ENCODE measurements at places on chromosomes 4 and X.

DNA sequence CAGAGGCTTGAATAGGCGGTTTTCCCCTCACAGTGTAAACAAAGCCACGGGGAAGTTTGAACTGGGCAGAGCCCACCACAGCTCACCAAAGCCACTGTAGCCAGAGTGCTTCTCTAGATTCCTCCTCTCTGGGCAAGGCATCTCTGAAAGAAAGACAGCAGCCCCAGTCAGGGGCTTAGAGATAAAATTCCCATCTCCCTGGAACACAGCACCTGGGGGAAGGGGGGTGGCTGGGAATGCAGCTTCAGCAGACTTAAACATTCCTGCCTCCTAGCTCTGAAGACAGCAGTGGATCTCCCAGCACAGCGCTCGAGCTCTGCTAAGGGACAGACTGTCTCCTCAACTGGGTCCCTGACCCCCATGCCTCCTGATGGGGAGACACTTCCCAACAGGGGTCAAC, 44.0 kb upstream of the USP38 start:
- DNase-seq = no peak

DNA sequence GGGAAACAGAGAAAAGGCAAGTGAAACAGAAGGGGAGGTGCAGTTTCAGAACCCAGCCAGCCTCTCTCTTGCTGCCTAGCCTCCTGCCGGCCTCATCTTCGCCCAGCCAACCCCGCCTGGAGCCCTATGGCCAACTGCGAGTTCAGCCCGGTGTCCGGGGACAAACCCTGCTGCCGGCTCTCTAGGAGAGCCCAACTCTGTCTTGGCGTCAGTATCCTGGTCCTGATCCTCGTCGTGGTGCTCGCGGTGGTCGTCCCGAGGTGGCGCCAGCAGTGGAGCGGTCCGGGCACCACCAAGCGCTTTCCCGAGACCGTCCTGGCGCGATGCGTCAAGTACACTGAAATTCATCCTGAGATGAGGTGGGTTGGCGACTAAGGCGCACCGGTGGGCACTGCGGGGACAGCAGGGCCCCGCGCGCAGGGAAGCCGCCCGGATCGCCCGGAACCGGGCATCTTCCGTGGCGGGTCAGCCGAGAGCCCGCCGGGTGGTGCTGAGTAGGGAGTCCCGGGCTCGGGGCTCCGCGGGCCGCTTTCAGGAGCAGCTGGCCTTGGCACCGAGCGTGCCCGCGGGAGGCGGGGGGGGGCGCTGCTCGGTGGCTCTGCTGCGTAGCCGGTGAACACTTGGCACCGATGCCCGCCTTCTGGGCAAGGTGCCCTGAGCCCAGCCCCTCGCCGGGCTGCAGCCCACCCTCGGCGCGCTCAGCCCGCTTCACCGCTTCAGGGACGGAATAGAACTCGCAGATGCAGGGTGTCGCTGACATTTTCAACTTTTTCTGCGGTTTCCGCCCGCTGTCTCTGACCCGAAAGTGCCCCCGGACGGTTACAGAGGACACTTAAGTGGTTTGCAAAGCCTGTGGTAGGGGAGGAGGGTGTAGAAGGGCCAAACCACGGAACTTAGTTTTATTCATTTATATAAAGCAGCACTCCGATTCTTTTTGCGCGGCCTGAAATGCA, at the start of gene CD38:
Gene CD38 (plus strand): TSS at position 40 of the 953 bp plus-strand sequence. CDS start 87 bp downstream, at position 127.
- DNase-seq = peak; percentile 58

DNA sequence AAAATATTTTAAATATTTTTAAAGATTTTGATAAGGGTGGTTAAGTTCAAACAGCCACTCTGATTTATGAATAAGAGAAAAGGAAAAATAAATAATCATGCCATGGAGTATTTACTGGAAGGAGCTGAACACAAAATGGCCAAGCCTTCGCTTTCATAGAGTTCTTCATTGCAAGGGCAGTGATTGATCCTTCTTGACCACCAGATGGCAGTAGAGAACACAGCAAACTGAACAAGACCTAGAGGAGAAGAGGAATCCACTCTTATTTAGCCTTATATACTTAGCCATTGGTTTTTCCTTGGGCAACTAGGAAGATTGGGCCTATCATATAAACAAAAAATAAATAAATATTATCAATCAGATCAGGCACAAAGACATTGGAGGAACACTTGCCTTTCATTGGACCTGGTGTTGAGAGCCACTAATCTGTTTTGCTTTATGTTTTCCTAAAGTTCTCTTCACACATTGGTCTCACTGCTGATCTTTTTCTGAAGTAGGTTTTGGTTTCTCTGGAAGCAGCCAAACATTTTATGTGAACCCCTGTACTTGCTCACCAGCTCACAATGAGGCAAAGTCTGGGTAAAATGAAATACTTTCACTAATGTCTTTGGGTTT, 58.1 kb upstream of the PARM1 start:
- DNase-seq = no peak

GRCh38 chrX:4642114-4642513, 928.7 kb upstream of the PRKX start:
- DNase-seq = no peak

- DNase-seq = no peak
Observed at GRCh38 chrX:81259714-81260395, 58.0 kb downstream of the SH3BGRL start.

GRCh38 chr4:148893095-148893494, 450.9 kb upstream of the NR3C2 start:
- DNase-seq = no peak

- no peak for DNase-seq
Observed at GRCh38 chr4:25486171-25486570, 109.1 kb downstream of the ANAPC4 start.

GRCh38 chrX:74510401-74510800, 89.1 kb downstream of the SLC16A2 start:
- DNase-seq = no peak

DNA sequence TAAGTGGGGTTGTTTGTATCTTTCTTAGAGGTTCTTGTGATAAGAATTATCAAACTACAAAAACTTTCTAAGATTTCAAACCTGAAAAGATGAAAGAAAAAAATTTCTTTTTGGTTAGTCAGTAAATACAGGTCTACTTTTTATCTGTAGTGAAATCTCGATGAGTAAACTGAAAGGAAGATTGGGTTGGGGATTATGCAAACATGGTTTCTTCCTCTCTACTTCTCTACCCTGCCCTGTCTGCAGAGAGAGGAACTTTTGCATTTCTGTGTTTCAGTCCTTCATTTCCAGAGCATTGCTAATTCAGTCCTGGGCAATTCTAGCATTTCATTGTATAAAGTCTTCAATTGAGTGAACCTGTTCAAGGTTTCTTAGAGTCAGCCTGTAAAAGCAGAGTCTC, 51.6 kb upstream of the IL2 start:
- DNase-seq = no peak

GRCh38 chrX:47618923-47619485, 653 bp downstream of the SYN1 start:
- DNase-seq = no peak

- DNase-seq = peak; percentile 53
Observed at GRCh38 chrX:70998411-70999027, 67.6 kb upstream of the SLC7A3 start.

DNA sequence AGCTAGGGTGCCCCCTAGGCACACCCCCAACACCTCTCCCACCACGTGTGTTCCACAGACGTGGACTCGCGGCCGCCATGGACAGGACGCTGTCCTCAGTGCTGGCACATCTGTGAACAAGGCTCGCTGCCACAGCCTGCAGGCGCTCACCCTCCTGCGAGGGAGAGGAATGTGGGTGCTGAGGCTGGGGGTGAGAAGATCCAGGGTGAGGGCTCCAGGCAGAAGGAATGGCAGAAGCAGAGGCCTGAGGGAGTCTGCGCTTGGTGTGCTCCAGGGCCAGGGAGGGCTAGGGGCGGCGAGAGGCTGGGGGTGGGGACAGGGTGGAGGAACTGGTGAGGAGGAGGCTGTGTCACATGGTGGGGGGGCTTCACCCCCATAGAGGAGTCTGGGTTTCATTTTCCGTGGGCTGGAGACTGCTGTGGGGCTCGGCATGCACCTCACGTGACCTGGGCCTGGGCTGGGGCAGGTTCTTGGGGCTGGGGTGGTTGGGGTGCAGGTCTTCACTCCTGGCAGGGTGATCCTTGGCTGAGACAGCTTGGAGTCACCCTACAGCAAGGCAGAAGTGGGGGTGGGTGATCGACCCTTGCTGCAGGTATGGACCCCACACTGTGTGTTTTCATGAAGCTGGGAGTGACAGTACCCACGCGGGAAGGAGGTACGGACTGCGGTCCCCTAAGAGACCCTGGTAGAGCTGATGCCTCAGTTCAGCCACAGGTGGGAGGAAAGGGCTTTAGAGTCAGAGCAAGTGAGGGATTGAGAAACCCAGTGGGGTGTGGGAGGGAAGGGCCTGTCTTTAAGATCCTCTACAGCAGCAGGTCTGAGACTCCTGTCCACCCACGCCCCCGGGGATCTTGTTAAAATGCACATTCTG, 103.7 kb downstream of the PSAPL1 start:
- no peak for DNase-seq

DNA sequence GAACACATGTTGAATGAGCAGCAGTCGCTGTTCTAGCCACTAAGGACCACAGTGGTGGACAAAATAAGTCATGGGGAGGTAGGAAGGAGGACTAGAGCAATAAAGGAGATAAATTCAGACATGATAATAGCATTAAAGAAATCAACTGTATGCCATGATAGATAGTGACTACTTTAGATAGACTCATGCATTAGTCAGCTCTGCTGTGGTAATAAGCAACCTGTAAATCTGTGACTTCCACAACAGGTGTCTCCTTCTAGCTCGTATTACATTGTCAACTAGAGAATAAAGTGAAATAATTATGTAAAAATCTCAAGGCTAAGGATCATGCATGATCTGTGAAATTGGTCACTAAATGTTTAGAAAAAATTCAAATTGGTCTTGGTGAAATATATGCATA, 77.9 kb downstream of the WWC2 start:
- no peak for DNase-seq

- DNase-seq = no peak
Observed at GRCh38 chr4:1799387-1800375, 6.6 kb downstream of the FGFR3 start.

DNA sequence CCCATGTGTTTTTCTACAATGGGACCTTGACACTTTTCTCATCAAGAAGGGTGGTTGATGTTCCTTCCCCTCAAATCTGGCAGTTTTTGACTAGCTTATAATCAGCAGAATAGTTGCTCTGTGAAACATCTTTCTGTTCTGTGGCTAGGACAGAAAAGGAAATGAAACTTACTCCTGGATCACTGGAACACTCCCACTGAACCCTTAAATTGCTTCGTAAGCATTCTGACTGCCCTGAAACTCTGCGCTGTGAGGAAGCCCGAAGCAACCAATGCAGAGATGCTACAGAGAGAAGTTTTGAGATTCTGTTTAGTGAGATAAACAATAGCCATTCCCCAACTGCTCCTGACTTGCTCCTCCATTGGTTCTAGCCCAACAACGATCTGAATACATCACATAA, 602.2 kb downstream of the CENPC start:
- no peak for DNase-seq

GRCh38 chr4:48248559-48248953, 21.1 kb downstream of the TEC start:
- DNase-seq = no peak

DNA sequence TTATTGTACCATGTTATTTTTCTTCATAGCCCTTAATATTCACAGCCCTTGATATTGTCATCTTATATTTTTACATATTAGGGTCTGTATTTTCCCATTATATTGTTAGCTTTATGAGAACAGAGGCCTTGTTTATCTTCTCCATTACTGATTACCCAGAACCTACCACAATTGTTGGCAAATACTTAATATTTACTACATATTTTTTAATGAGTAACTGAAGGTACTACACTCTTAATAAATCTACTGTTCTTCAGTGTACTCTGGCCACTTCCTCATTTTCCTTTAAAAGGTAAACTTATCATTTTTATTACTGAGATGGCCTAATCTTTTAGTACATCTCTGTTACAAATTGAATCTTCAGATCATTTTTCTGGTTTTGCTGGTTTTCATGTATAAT, 133.5 kb downstream of the COL4A5 start:
- DNase-seq = no peak

GRCh38 chr4:169098054-169098497, 88.0 kb upstream of the CBR4 start:
- DNase-seq = no peak

GRCh38 chrX:143025628-143026027, at the start of gene SPANXN4:
Gene SPANXN4, plus strand, starts transcription at chrX:143025928. Its CDS starts 87 bp downstream, at chrX:143026015.
- DNase-seq = no peak

- DNase-seq = no peak
Observed at GRCh38 chr4:10947898-10948297, 263.3 kb upstream of the CLNK start.

- DNase-seq = no peak
Observed at GRCh38 chr4:76990288-76991080, 40.9 kb downstream of the SEPTIN11 start.

DNA sequence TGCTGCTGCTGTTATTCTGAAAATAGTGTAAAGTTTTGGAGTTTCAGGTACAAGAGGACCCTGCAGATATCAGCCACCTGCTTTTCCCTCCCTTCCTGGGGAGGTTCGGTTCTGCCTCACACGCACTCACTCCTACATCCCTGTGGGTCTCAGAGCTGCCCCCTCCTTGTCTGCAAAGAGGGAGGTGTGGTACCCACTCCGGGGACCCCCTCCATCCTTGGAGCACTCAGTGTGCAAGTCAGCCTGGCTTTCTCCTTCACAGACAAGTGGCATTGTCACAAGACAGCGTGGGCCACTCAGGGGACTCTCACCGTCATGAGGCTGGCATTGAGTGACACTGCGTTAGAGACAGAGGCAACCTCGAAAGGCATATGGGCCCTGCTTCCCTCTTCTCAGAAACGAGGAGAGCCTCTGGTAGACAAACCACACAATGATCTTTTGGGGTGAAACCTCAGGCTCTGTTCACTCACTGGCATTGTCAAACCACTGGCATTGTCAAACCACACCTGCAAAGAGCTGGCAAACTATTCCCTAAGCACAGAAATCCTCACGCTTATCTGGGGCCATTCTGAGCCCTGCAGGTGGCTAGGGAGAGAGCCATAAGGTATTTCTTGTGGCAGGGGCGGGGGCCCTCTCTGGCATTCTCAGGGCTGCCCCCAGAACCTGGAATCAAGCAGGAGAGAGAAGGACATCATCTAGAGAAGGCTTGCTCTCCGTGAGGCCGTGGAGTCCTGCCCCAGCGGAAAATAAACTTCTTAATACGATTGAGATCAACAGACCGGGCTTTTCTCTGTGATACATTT, 285.0 kb downstream of the SHOX start:
- no peak for DNase-seq

GRCh38 chrX:16756724-16757123, 29.5 kb upstream of the TXLNG start:
- no peak for DNase-seq

GRCh38 chr4:132651196-132651595, 497.9 kb upstream of the PCDH10 start:
- DNase-seq = no peak
